NCI-H345 (cell line): ENCODE measurements at places on chromosomes 4 and X.

- no peak for DNase-seq
Observed at GRCh38 chr4:114921790-114922591, 191.4 kb downstream of the NDST4 start.

GRCh38 chr4:3361406-3361805, 68.6 kb downstream of the RGS12 start:
- no peak for DNase-seq

DNA sequence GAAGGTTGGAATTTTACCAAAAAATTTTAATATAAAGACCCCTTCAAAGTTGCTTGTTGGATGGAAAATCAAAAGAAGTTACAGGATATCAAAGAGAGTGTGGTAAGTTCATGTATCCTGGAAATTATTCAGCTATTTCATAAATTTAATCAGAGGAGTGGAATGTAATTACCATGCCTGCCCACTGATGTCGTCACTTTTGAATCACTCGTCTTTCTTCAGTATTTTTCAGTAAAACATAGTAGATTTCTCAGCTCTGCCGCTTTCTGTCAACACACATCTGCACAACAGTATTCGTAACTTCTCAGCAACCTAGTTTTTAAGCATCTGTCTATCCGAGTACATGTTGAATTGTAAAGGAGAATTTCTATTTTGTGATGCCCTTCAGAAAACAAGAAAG, 2163.0 kb upstream of the AGA start:
- DNase-seq, result no peak

GRCh38 chr4:1296324-1297022, 6.8 kb downstream of the MAEA start:
- no peak for DNase-seq

GRCh38 chrX:134570509-134570846, 87.8 kb downstream of the PLAC1 start:
- DNase-seq, result no peak

DNA sequence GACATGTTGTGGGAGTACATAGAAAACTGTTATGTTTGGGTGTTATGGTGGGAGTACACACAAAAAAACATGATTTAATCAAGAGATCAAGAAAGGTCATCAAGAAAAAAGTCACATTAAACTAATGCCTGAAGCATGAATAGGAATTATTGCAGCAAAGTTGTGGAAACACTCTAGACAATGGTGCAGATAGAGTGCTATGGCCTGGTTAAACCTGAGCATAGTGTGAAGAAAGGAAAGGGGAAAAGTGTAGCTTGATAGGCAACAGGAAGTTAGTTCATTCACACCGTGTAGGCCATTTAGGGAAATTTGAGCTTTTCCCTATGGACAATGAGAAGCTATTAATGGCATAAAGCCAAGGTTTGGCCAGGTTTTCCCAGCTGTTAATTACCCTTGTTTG, 162.1 kb upstream of the EMCN start:
- DNase-seq, result no peak

GRCh38 chr4:110636171-110636679, 13.3 kb upstream of the PITX2 start:
- no peak for DNase-seq

GRCh38 chr4:29336861-29337260, 1383.3 kb upstream of the PCDH7 start:
- DNase-seq, result no peak

- no peak for DNase-seq
Observed at GRCh38 chr4:126004941-126005340, 690.2 kb downstream of the FAT4 start.

GRCh38 chrX:42096265-42096920, 173.0 kb upstream of the CASK start:
- DNase-seq, result no peak

DNA sequence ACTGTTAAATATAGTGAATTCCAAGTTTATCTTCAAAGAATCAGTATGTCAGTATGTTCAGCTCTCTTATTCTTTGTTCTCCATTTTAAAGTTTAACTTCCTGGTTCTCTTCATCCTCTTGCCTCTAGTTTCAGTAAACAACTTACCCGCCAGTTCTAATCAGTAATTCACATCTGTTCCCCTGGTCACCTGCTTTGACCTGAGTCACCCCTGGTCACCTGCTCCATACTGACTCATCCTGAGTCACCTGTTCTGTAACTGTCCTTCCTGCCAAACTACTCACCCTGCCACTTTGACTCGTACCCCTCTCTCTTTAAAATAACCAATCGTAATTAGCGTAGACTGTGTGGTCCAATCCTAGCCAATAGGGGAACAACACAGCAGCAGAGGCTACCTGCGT, 992.7 kb upstream of the HS3ST1 start:
- DNase-seq, result no peak
